ENCODE measurements at places on chromosomes 5 and 9.
A peak's percentile ranks its signal among the peaks of the same experiment; 100 is the strongest.

GRCh38 chr9:7259544-7260241 lies 501.9 kb downstream of the KDM4C start:
- peak; percentile 43 for DNase-seq
- no peaks in the 10 kb centered on the region for H3K36me3 ChIP-seq
- no peak overlapping the region for H3K4me3 ChIP-seq
- no peaks in the 10 kb centered on the region for H3K4me1 ChIP-seq
- H3K27me3 ChIP-seq, result no peaks in the 10 kb centered on the region

DNA sequence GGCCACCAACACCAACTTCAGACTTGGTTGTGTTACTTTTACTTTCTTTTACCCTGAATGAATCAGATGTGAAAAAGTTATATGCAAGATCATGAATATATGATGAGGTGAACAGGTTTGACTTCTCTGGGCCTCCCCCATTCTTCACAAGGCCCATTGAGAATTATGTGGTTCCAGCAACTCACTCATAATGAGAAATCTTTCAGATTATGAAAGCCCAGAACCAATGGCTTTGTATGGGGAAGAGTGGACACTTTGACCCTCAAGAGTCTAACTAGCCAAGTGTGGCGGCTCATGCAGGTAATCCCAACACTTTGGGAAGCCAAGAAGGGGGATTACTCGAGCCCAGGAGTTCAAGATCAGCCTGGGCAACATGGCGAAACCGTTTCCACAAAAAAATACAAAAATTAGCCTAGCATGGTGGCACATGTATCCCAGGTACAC lies 16.1 kb upstream of the LNPEP start:
- no peak overlapping the region for H3K4me3 ChIP-seq
- no peak overlapping the region for H3K27ac ChIP-seq
- H3K27me3 ChIP-seq, result no peaks in the 10 kb centered on the region
- H3K36me3 ChIP-seq, result peaks cover 11% of the 10 kb centered on the region
- H3K4me1 ChIP-seq, result peaks cover 30% of the 10 kb centered on the region
- DNase-seq, result no peak

- DNase-seq, result peak; percentile 57
- no peaks in the 10 kb centered on the region for H3K36me3 ChIP-seq
- H3K4me3 ChIP-seq, result no peak overlapping the region
- no peaks in the 10 kb centered on the region for H3K27me3 ChIP-seq
- H3K4me1 ChIP-seq, result peaks cover 7% of the 10 kb centered on the region
These were observed 24.7 kb downstream of the NR5A1 start for GRCh38 chr9:124482431-124483031.

DNA sequence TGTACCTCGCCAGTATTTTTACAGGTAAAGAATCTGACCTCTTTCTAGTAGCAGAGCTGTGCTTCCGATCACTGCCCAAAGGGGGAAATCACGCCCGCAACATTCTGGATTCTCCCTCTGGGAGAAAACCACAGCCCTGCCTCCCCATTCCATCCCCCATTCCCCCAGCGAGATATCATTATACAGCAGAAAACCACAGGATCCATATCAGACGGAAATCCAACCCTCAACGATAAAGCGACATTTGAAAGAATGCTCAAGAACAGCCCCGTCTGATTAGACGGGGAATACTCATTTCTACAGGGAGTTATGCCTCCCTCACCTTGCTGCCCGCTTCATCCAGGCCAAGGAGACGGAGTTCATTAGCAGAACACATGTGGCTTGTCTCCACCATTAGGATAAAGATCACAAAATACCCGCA lies 172.8 kb downstream of the COL23A1 start:
- H3K27me3 ChIP-seq, result no peaks in the 10 kb centered on the region
- H3K4me1 ChIP-seq, result no peaks in the 10 kb centered on the region
- DNase-seq, result no peak
- H3K4me3 ChIP-seq, result no peak overlapping the region

DNA sequence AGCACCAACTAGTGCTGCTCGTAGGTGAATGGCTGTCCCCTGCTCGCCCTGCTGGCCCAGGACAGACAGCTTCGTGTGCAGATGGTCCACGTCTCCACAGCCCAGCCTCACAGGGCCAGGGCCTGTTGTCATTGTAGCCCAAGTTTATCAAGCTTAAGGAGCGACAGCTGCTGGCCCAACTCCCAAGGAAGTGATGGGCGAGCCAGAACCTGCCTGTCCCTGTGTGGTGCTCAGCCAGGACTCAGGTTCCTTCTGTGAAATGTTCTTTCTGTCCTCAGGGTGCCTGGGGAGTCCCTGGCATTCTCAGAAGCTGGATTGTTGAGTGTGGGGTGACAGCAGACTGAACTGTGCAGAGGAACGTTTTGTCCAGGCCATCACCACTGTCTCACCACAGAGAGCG lies 16.4 kb downstream of the TRIP13 start:
- no peaks in the 10 kb centered on the region for H3K27me3 ChIP-seq
- no peak for DNase-seq
- H3K27ac ChIP-seq, result no peak overlapping the region
- H3K4me3 ChIP-seq, result no peak overlapping the region

- H3K4me3 ChIP-seq, result no peak overlapping the region
- H3K4me1 ChIP-seq, result no peaks in the 10 kb centered on the region
- no peak overlapping the region for H3K27ac ChIP-seq
- no peaks in the 10 kb centered on the region for H3K27me3 ChIP-seq
- H3K36me3 ChIP-seq, result no peaks in the 10 kb centered on the region
These were observed 140.2 kb upstream of the SGCD start for GRCh38 chr5:156186760-156187159.

Data from Karpas-422 (cell line).